AG08396 (cell line): ENCODE measurements at places on chromosomes 12 and 14.
A peak's percentile ranks its signal among the peaks of the same experiment; 100 is the strongest.

DNA sequence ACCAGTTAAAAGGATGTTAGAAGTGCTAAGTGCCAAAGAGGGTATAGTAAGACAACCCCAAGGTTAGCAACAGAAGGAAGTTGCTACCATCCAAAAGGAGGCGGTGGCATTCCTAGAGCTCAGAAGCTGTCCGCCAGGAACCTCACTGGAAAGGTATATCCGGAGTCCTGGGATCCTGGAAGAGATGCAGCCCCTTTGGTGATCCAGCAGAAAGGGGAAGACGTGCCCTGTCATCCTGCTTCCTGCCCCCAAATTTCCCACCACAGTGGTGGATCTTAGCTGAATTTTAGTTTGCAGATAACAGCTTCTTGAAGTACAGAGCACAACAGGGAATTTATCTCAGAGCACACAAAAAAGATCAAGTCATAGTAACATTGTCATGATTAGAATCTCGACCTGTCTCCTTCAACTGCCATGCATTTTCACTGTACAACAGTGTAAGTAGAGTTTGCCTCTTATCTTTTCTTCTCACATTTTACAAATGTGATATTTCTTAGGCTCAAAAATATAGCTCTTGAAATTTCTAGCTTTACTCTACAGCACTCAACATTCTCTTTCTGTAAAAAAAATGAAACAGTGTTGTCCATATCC lies 526.3 kb downstream of the SOX5 start:
- DNase-seq, result no peak

DNA sequence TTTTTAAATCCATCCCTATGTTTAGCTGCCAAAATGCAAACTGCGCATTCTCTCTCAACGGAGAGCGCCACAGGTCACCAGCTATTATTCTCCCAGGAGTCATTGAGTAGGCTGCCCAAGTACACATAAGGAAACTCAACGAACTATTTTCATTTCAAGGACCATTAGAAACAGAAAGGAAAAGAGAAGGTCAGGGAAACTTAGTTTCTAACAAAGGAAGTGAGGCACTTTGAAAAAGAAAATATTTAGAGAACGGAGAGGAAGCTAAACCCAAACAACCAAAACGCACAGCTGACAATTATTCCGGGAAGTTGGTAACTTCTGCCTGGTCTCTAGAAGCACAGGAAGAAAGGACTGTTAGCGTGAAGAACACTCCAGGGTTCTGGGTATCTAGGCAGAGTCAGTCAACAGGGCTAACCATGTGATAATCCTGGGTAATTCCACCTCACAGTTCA lies 23.5 kb downstream of the GPHB5 start:
- DNase-seq, result no peak

GRCh38 chr12:3252450-3252891 lies 175.3 kb downstream of the TSPAN9 start:
- DNase-seq, result peak; percentile 76

GRCh38 chr12:69996241-69996640 lies 171.2 kb downstream of the MYRFL start:
- no peak for DNase-seq

DNA sequence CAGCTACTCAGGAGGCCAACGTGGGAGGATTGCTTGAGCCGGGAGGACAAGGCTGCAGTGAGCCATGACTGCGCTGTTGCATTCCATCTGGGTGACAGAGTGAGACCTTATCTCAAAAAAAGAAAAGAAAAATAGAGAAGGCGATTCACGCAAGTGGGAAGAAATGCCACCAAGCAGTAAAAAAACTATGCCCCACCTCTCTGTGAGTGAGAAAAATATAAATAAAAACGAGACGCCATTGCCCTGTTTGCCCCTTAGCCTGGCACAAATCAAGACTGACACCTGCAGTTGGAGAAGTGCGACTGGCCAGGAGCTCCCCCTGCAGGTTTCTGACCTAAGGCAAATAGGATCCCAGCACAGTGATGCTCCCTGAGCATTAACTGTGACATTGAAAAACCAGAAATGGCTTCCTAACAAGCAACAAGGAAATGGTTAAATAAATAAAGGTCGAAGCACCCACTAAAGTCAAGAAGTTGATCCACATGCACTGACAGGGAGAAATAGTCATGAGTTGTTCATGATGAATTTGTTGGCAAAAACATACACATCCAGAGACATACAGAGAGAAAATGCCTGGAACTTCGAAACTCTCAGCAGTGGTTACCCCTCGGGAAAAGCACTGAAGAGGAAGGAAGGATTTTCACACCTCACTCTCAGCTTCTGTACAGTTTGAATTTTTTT lies 21.1 kb downstream of the GSC start:
- DNase-seq, result no peak

DNA sequence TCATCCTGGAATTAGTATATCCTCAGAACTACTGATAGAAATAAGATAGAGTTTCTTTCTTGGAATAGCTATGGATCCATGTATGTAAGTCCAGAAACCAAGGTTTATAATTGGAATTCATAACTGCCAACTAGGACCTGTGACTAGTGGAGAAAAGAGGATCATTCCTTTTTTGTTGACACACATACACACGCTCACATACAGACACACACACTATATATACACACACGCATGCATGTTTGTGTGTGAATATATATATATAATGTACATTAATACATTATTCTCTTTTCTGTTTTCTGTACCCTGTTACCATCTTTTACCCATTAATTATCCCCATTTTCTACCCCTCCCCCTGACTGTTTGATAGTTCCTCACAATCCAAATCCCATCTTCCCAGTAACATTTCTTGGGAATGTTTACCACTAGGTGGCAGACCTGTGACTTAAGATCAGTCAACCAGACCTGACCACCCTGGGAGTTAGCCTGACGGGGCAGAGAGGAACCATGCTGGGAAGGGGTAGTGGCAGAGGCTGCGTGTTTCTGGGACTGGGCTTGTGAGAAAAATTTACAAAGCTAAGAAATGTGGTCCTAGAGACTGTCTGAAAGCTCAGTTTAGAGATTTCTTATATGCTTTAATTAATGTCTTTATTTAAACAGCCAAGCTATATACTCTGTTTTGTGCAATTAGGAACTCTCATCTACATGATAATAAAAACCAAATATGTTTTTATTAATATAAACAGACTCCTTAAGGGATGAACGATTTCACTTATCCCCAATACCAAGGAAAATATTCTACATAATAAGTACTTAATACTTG lies 308.0 kb downstream of the PPFIA2 start:
- peak; percentile 26 for DNase-seq

- no peak for DNase-seq
Observed at GRCh38 chr12:74906224-74906623, 303.4 kb downstream of the KCNC2 start.

DNA sequence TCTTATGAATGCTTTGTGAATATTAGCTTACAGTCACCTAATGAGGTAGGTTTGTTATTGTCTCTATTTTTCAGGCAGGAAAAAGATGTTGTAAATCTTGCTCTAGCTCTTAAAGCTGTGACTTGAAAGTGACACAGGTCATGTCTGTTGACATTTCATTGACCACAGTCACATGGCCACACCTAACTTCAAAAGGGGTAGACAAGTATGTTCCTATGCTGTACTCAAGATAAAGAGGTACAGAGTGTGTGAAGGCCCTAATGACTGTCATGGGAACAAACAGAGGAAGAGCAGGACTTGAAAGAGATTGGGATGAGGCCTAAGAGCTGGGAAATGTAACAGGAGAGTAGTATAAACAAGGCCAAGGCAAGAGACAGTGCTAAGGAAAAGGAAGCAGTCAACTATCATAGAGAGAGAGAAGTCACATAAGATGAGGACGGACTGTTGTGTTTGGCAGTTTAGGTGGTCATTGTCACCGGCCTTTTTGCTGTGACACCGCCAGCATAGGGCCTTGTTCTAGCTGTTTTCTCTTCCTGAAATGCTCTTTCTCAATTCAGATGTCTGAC lies 181.0 kb downstream of the CFAP54 start:
- no peak for DNase-seq

GRCh38 chr14:71651228-71651627 lies 281.0 kb upstream of the RGS6 start:
- DNase-seq, result peak; percentile 57

DNA sequence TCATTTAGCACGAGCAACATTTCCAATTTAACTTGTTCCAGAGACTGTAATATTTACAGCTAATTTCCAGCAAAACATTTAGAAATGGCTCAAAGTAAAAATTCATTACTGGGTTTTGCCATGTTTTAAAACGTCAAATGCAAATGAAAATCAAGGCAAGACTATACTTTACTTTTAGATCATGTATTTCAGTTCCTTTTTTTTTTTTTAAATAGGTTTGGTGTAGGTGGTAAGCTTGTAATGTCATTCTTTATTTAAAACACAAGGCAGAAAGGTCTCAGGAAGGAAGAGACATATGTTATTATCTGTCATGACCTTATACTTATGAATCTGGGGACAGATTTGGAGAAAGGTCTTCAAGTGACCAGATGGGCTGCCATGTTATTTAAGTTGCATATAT lies 54.1 kb downstream of the GRIP1 start:
- DNase-seq, result no peak

- DNase-seq, result no peak
Observed at GRCh38 chr12:13745111-13745860, 236.1 kb downstream of the GRIN2B start.

- DNase-seq, result no peak
Observed at GRCh38 chr14:51022769-51023168, 72.1 kb downstream of the TRIM9 start.

DNA sequence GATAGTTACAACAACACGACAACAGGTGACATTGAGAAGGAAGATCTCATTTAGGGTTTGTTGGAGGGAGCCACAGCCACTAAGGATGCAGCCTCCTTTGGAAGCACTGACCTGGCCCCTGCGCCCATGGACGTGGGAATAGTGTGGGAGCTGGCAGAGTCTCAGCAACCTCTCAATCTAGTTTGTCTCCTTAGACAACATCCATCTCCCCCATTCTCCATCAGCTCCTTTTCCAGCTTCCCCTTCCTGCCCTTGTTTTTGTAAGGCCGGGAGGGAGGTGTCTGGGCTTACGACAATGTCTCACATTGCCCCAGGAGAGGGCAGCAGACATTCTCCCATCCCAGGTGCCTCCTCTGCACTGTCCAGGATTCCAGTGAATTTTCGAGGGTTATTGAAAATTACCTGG lies 170.2 kb upstream of the PZP start:
- DNase-seq, result no peak

DNA sequence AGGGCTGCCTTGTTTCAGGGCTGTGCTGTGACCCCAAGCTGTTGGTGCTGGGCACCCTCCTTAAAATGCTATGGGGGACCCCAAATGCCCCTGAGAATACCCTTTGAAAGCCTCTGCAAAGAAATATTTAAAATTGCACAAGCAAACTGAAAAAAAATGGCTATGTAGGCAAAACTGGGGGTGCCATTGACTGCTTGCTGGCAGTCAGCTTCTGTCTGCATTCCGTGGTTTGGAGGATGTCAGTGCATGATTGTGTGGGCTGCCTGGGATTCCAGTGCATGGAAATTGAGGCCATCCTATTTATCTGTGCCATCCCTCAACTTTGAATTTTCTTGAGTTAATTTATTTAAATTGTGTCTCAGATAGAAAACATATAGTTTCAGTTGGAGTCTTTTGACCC lies 113.7 kb upstream of the RTL1 start:
- DNase-seq, result peak; percentile 45

DNA sequence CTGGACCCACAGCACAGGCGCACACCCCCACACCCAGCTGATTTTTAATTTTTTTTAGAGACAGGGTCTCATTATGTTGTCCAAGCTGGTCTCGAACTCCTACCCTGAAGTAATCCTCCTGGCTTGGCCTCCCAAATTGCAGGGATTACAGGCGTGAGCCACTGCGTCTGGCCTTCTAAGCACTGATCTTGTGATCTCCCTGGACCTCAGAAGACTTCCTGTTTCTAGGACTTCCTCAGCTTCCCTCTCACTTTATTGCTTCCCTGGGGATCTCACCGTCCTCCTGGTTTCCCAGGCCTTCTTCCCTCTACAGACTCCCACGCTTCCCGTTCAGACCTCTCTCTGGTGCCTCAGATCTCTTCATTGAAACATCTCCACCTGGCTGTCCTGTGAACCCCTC lies 13.8 kb downstream of the ZNF839 start:
- DNase-seq, result no peak

DNA sequence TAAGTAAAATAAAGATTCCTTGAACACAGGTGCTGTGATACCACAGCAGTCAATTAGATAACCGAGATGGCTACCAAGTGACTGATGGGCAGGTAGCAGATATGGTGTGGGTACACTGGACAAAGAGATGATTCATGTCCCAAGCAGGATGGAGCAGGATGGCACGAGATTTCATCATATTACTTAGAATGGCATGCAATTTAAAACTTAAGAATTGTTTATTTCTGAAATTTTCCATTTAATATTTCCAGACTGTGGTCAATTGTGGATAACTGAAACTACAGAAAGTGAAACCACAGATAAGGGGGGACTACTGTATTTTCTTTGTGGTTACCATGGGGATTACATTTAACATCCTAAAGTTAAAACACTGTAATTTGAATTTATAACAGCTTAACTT lies 7.5 kb upstream of the ZFP36L1 start:
- DNase-seq, result no peak

GRCh38 chr14:90743826-90744225 lies 72.4 kb downstream of the TTC7B start:
- DNase-seq, result no peak

GRCh38 chr14:60346706-60347105 lies 97.7 kb downstream of the PPM1A start:
- no peak for DNase-seq

- DNase-seq, result no peak
Observed at GRCh38 chr12:51265024-51265423, 5.2 kb downstream of the SMAGP start.

GRCh38 chr12:95397571-95397970 lies 76.4 kb upstream of the METAP2 start:
- DNase-seq, result no peak

GRCh38 chr12:125346362-125346761 lies 281.1 kb downstream of the AACS start:
- DNase-seq, result no peak

DNA sequence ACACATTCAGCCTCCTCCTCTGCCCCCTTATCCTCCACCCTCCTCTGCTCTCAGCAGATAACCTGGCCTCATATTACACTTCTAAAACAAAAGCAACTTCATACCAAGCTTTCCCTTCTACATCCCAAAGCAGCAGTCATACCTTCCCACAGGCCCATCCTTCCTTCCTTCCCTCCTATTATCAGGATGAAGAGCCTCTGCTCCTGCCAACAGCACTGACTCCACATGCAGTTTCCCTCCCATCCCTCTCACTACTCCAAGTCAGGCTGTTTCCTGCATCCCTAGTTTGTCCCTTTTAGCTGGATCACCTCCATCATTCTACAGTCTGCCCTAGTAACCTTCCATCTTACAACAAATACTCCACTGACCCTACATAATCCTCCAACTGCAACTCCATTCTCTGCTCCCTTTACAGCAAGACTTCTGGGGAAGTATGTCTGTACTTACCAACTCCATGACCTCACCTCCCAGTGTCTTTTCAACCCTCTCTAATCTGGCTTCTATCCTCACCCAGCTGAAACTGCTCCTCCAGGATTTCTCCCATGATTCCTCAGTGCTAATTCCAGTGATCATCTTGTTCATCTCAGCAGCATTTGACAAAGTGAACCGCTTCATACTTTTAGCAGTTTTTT lies 4.9 kb upstream of the YEATS4 start:
- DNase-seq, result no peak
